ENCODE measurements at places on chromosomes 6 and 20.

DNA sequence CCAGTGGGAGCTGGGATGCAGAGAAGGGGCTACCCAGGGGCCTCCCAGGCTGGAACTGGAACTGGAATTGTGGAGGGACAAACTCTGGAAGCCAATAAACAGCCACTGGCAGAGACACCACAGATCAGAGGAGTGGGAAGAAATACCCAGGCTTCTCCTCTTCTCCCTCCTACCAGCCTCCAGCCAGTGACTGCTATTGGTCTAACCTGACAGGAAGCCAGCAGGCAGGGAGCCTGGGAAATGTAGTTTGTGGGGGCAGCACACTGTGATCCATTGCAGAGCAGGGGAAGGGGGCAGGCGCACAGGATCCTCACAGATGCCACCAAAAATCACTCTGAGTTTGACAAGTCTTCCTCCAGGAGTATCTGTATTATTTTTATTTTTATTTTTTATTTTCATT, 12.1 kb upstream of the MLN start:
- peak; percentile 9 for DNase-seq

GRCh38 chr6:164947164-164947563, 362.2 kb downstream of the C6orf118 start:
- DNase-seq: no peak

- DNase-seq: no peak
Measured at GRCh38 chr20:21432911-21433310, 35.6 kb upstream of the NKX2-4 start.

GRCh38 chr20:51452091-51452613, 90.4 kb downstream of the NFATC2 start:
- DNase-seq: no peak

DNA sequence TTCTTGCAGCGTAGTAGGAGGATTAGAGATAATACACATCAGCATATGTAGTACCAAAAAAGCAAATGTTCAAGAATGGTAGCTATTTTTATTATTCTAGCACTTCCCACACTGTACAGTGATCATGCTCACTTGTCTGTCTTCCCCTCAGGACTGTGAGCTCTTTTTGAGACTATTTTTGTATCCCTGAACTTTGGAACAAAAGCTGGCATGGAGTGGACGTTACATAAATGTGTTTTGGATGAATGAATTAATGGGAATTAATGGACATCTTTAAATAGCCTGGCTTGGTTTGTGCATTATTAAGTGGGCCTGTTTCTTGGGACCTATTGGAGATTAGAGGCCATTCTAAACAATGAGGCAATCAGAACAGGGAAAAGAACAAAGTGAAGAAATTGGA, 243.7 kb downstream of the CD83 start:
- no peak for DNase-seq

DNA sequence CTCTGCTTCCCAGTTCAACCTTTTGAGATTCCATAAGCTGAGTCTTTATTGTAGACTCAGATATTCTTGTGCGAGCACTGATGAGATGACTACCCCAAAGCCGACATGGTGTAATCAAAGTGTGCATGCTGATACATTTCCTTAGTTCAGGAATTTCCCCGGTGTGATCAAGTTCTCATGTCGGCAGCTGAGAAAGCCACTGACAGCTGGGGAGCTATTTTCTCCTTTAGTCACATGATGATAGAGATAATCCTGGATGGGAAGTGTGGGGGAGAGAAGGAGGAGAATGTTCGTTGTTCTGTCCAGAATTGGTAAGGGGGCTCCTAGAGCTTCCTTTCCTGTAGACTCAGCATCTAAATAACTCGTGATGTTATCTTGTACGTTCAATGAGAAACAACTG, 7.7 kb upstream of the CAP2 start:
- DNase-seq: no peak

DNA sequence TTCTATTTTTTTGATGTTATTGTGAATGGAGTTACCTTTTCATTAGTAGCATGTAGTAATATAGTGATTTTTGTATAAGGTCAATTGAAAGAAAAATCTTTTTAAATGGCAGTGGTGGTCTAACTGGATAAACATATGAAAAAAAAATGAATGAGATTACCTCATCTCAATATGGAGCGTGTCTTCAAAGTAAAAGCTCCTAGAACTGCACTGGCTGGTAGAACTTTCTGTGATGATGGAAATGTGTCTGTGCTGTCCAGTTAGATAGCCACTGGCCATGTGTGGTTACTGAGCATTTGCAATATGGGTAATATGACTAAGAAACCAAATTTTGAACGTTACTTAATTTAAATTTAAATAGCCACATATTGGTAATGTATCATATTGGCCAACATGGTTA, 44.1 kb downstream of the MRAP2 start:
- DNase-seq: no peak

DNA sequence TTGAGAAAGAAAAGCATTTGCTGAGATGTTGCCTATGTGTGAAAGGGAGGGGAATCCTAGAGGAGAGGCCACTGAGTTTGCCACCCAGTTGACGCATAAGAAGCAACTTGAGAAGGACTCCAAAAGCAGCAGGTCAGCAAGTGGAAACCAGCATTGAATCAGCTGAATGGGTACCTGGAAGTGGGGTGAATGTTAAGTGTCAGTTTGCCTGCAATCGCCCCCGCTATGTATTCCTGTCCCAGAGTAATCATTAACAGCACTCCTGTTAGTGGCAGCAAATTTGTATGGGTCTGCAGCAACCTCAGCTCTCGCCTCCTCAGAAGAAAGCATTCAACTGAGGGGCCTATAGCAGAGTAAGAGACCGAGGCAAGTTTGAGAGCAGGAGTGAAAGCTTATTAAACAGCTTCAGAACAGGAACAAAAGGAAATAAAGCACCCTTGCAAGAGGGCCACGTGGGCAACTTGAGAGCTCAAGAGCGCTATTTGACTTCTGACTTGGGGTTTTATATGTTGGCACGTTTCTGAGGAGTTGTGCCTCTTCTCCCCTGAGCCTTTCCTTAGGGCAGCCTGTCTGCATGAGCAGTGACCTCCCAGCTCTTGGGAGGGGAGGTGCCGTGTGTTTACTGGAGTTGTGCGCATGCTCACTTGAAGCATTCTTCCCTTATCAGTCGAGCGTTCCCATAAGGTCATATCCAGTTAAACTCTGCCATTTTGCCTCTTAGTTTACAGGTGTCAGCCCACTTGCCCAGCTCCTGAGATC, 122.6 kb upstream of the PHACTR1 start:
- no peak for DNase-seq

DNA sequence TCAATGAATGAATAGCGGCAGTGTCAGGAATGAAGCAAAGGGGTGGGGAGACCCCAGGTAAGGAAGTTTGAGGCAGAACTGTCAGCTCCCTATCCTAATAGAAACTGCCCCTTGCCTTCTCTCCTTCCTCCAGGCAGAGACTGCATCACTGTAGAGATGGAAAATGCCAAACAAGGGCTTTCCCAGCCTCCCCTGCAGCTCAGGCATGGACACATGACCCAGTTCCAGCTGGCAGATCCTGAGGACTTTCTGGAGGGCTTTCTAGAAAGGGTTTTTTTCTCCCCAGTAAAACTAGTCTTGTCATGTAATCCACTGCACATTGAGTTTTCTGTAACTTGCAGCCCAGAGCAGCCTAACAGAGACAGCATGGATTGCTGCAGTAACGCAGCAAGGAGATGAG, 17.9 kb upstream of the PNPLA1 start:
- DNase-seq: no peak

DNA sequence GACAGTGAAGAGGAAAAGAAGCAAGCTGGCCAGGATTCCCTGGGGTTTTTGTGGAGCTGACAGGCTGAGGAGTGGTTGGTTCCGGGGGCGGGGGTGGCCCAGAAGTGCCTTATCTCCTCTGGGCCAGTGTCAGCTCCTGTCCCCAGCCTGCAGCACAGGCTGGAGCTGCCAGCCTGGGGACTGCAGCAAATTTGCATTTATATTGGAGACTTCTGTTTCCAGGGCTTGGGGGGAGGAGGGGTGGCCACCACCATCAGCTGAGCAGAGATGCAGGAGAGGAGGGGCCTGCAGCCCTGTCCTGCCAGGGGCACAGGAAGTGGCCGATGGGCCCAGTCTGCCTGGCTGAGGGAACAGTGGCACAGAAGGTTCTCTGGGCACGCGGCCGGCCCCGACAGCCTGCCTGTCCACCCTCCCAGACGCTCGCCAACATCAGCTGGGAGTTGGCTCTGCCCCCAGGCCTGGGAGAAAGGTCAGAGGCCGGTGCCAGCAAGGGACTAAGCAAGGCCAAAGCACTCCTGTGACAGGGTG, 24.3 kb upstream of the SCRT2 start:
- no peak for DNase-seq

- no peak for DNase-seq
Measured at GRCh38 chr6:121393731-121394505, 41.5 kb upstream of the GJA1 start.

GRCh38 chr20:1489325-1489724, 1.9 kb downstream of the SIRPB2 start:
- no peak for DNase-seq

DNA sequence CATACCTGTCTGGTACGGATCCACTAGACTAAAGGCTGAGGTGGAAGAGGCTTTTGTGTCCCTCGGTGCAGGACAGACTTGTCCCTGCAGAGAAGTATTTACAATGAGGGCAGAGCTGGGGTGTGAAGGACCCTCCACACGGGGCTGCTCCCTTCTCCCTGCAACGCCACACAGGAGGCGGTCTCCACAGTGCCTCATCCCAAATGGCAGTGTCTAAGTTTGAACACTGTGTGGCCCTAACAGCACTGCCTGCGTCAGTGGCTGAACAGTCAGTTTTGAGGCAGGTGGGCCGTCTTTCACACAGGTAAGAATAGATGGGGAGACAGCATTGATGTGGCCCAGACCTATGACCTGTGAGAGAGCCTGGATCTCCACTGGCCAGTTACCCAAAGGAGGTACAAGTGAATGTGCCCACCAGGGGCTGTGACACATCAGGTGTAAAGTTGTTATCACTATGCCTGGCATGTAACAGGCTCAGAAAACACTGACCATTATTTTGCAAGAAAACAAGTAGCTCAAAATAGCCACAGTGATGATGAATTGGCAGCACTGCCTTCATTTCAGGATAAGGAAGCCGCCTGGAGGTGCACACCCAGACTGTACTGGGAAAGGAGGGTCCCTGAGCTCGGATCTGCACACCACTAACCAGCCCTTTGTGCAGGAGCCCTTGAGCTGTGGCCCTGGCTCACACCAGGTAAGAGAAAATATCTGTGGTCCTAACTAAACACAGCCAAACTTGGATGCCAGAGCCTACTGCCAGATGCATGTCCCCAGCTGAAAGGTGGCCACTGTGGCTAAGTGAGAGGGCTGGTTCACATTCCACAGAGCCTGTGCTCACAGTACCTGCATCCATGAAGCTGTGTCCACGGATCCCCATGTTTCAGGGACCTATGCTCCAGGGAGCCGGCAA, 246.7 kb downstream of the DLL1 start:
- DNase-seq: no peak

GRCh38 chr6:160477901-160478300, 129.7 kb downstream of the SLC22A3 start:
- DNase-seq: no peak

DNA sequence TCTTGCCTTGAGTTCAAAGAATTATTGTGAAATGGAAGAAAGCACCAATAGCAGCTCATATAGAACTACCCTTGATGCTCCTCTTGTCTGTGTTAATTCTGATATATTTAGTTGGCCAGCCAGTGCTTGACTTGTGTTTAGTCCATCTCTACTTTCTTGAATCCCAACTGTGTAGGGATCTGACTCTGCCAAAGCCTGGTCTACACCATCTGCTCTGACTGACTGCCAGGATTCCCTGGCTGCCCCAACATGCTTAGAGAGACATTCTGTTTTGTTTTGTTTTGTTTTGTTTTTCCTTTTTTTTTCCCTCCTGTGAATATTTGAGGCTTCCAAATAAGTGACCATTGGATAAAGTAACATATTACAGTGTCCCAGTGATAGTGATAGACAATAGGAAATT, 953.7 kb upstream of the MANEA start:
- DNase-seq: no peak

DNA sequence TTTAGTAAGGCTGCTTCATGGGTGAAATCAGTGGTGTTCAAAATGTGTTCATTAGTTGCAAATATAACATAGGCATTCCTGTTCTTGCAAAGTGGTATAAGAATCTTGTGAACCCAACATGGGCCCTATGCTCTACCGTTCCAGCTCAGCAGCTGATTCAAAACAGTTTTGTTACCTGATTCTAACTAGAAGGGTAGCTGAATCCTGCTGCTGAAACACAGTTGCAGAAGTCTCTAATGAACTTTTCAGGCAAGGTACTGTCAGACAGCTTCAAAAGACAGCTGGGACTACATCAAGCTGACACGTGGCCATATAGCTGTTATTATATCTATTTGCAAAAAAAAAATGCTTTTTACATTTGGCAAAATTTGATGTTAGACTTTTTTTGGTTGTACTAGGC, 22.7 kb downstream of the THEMIS start:
- DNase-seq: no peak

GRCh38 chr6:11035616-11036350, 8.3 kb downstream of the ELOVL2 start:
- no peak for DNase-seq

GRCh38 chr20:54138427-54138826, 35.4 kb downstream of the CYP24A1 start:
- no peak for DNase-seq

- DNase-seq: no peak
Measured at GRCh38 chr6:1029141-1029540, 282.8 kb upstream of the FOXQ1 start.

All from CD4-positive, alpha-beta T cell treated with Interleukin-6 for 4 hours (primary cell).